Common myeloid progenitor, CD34-positive (primary cell): ENCODE measurements at places on chromosomes 2 and 18.
A peak's percentile ranks its signal among the peaks of the same experiment; 100 is the strongest.

- no peak for DNase-seq
Measured at GRCh38 chr18:50126471-50126870, 68.5 kb downstream of the MYO5B start.

DNA sequence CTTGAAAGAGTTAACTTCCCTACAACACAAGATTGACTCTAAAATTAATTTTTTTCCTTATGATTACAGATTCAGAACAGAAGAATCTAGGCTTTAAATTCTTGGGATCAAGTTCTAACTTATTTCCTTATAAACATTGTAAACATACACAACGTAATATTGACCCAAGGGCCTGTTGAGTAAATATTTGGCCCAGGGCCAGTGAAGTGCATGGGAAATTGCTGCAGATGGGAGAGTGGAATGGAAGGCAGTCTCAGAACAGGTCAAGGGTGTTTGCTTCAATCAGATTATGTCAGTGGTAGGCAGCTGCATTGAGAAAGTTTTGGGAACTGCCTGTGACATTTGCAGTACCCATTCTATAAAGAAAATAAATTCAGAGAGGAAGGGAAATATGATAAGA lies 137.6 kb downstream of the MYO1B start:
- no peak for DNase-seq

DNA sequence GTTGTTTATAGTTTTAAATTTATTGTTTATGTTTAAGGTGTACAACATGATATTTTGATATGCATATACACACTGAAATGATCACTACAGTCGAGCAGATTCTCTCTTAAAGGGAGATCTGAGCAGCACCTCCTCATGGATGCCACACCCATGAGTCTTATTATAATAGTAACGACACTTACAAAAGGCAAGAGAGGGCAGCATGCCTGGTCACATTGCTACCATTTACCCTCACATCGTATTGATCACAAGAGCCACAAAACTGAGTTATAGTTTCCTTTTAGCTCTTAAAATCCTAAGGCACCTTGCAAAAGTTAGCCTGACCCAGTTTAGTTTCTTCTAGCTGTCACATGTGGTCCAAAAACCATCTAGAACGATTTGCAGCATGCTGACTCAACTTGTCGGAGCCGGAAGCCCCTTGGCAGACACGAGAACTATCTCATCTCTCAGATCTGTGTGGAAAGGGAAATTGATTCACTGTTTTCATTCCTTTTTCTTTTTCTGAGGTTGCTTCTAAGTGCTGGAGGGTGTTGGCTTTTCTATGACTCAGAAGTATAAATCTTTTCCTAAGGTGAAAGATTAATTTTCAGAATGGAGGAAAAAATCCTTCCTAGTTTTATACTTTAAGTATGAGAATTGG lies 85.3 kb downstream of the CDC42EP3 start:
- DNase-seq = peak; percentile 93

DNA sequence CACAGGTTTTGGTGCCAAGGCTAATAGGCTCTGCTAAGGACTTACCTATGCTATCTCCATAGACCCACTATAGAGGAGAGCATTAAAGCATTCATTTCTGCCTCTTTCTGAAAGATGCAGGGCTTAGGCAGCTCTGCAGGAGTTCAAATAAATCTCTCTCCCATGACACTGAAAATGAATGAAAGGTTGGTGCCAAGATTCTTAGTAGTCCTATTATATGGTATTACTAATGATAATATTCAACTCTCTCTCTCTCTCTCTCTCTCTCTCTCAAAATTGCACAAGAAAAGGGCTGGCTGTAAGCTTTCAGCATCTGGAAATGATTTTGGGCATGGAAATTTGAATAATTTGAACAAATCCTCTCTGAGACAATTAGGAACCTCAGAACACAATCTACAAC lies 433.7 kb downstream of the MBD2 start:
- DNase-seq = no peak

DNA sequence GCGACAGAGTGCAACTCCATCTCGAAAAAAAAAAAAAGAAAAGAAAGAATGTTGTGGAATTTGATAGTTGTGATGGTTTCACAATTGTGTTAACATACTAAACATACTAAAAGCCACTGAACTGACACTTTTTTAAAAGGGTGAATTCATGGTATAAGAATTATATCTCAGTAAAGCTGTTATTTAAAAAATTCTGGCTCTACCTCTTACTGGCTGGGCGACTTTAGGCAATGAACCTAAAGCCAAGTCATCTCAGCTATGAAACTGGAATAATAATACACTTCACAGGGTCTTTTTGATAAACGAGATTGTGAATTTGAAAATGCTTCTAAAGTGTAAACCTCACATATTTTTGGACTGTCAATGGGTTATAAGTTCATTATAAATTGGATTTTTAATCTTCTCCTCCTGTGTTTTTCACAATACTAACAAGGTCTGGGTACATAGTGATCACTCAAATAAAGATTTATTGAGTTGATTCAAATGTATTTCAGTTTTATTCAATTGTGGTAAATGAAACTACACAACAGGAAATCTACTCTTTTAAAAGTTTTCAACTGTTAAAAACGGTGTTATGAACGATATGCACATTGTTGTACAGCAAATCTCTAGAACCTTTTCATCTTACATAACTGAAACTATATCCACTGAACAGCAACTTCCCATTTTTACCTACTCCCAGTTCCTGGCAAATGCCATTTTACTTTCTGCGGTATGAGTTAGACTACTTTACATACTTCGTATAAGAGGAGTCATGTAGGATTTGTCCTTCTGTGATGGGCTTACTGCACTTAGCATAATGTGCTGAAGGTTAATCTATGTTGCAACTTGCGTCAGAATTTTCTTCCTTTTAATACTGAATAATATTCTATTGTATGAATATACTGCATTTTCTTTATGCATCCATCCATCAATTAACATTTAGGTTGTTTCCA lies 43.0 kb upstream of the GTF2A1L start:
- DNase-seq = peak; percentile 12

DNA sequence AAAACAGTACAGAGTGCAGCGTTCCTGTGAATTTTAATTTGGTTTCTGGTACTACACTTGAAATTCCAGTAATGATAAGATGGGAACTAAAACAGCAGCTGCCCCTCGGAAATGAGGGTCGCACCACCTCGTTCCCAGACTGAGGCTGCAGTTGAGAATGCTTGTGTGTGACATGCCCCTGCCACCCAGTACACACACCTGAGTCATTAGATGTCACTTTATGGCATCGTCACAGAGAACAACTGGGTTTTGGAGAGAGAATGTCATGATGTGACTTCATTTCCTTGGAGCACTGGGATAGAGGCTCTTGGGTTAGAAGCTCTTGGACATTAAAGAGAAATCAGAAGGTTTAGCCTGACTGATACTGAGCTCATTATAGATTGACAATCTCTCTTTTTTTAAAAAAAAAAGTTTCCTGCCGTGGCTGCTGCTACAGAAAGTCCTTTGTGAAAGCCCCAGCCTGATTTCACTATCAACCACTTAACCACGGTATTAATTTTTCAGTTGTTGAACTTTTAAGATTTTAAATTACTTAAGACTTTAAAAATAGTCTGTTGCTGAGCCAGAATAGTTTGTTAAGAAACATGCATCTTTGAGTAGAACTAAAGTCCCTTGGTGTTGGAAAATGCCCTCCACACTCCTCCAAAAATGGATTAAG lies 24.5 kb downstream of the BCL2L11 start:
- no peak for DNase-seq

GRCh38 chr2:84959095-84959565 lies 11.8 kb upstream of the KCMF1 start:
- no peak for DNase-seq

GRCh38 chr18:7683753-7684152 lies 116.6 kb downstream of the PTPRM start:
- DNase-seq = no peak

GRCh38 chr2:158797963-158798700 lies 3.0 kb downstream of the DAPL1 start:
- no peak for DNase-seq

- peak; percentile 94 for DNase-seq
Measured at GRCh38 chr18:813172-814071, 1.4 kb upstream of the YES1 start.

DNA sequence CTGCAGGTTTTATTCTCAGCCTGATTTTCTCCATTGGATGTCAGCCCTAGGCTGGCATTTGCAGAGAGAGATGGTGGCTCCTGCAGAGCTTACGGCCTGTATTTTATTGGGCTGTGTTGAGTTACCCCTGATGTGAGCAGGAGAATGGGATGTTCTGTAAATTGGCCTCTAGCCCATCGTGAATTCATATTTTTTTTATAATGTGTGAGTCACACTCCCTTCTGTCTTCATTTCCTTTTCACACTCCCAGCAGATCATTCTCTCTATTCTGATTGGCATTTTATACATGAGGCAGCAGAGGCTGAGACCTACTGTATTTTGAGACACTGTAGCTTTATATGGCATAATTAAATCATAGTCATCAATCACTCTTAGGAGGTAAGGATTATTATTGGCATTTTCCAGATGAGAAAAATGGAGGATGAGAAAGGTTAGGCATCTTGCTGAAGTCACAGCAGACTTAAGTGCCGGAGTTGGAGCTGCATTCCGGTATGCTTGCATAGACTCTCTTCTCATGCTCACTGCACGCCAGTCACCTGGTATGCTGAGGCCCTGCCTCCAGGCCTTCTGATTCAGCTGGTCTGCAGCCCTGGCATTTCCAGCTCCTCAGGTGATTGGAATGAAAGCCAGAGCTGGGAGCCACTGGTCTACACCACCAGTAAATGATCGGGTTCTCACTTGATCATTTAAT lies 142.4 kb downstream of the NEDD4L start:
- DNase-seq = peak; percentile 31

GRCh38 chr2:207815254-207815653 lies 45.5 kb upstream of the FZD5 start:
- no peak for DNase-seq

GRCh38 chr2:223725494-223725893 lies 111.9 kb downstream of the AP1S3 start:
- no peak for DNase-seq

- no peak for DNase-seq
Measured at GRCh38 chr2:228581731-228582130, 400.2 kb upstream of the SPHKAP start.

- no peak for DNase-seq
Measured at GRCh38 chr2:72153026-72153791, 5.5 kb upstream of the CYP26B1 start.

GRCh38 chr2:43305012-43305411 lies 78.6 kb upstream of the ZFP36L2 start:
- no peak for DNase-seq

- DNase-seq = no peak
Measured at GRCh38 chr2:7670905-7671641, 753.9 kb downstream of the RNF144A start.

GRCh38 chr2:190891889-190892288 lies 11.3 kb downstream of the GLS start:
- DNase-seq = no peak

DNA sequence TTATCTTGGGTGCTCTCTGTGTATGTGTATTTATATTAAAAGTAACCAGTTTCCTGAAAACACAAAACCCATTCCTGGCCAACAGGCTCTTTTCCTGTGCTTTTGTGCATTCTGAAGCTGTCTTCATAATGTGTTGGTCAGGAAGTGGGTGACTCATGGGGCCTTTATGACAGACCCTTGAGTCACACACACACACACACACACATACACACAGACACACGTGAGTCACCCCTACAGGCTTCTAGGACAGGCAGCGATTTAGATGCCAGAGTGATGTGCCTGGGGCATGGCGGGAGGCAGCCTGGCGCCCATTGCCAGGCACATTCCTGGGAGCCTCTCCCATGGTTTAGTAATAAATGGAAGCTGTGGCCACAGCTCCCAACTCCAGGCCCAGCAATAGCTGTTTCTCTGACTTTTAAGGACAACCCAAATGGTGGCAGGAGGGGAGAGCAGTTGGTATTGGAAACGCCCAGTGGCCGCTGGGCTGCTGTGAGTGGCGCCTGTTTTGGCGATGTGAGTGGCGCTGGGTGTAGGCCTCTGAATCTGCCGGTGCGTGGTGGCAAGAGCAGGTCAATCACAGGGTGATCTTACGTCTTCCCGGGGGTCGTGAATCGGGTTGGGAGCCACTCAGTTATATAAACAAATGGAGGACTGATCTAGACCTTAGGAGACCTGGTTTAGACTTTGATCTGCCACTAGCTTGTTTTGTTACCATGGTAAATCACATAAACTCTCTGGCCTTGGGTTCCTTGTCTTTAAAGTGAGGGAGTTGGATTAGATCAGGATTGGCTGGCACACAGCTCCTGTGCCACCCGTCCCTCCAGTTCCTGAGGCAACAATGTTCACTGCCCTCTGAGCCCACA lies 150.7 kb upstream of the DLX2 start:
- DNase-seq = peak; percentile 99

DNA sequence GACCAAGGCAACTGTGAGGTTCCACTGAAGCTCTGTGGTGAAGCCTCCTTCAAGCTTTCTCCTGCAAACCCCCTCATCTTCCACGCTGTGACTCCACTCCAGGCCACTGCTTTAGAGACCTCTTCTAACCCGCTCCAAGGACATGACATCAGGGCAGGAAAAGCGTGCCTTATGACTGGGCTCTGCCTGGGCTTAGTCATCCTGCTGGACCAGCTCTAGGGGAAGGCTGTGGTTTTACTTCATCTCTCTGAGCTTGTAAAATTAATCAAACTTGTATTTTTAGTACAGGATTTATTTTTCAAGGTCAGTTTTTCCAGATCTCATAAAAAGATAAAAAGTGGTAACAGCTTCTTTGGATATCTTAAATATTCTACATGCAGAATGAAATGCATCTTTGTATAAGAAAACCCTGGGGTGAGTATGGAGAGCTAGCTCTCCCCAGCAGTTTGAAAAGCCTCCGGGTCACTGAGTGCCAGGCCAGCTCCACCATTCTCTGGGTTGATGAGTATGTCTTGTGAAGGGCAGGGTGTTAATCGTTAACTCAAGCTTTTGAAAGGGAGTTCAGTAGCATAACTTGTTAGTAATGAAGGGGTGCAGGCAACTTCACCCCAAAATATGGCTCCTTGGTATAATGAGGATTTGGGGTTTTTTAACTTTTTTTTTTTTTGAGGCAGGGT lies 33.1 kb upstream of the YPEL5 start:
- DNase-seq = peak; percentile 69

- no peak for DNase-seq
Measured at GRCh38 chr2:120141300-120142069, 81.7 kb downstream of the TMEM185B start.

- no peak for DNase-seq
Measured at GRCh38 chr2:80476535-80477117, 172.1 kb upstream of the LRRTM1 start.

- DNase-seq = no peak
Measured at GRCh38 chr2:135991861-135992260, 6.4 kb upstream of the DARS1 start.

DNA sequence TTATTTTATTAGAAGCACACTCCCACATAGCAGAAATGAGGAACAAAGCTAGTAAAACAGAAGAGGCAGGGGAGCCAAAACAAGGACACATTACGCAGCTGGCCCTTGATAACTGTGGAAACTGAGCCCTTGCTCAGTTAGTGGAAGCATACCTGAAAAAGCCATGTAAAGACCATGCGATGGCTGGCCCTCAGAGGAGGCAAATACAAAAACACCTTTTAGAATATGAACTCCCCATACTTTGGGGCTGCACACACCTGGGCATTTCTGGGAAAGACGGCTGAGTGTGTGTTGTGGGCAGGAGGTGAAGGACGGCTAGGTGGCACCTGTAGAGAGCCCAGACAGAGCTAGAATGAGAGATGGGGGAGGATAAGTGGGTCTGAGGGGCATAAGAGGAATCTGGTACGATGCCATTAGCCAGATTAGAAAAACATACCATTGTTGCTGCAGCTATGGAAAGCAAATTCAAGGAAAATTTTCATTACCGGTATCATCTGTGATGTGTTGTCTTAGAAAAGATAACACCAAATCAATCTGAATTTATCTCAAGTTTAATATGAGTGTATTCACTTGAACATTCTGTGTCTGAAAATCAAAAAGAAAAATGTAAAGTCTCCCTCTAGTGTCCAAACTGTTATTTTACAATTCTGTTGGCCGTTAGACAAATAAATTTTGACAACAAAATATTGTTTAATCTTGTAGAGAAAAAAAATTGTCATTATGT lies 45.2 kb upstream of the SULT1C3 start:
- no peak for DNase-seq
